ENCODE measurements at places on chromosomes 3 and 15.

GRCh38 chr15:39690881-39691634 is 91.6 kb downstream of the FSIP1 start:
- DNase-seq, result no peak

GRCh38 chr3:4757575-4758248 is 221.5 kb upstream of the BHLHE40 start:
- no peak for DNase-seq

- no peak for DNase-seq
Observed at GRCh38 chr3:182063742-182064141, 352.0 kb downstream of the SOX2 start.

DNA sequence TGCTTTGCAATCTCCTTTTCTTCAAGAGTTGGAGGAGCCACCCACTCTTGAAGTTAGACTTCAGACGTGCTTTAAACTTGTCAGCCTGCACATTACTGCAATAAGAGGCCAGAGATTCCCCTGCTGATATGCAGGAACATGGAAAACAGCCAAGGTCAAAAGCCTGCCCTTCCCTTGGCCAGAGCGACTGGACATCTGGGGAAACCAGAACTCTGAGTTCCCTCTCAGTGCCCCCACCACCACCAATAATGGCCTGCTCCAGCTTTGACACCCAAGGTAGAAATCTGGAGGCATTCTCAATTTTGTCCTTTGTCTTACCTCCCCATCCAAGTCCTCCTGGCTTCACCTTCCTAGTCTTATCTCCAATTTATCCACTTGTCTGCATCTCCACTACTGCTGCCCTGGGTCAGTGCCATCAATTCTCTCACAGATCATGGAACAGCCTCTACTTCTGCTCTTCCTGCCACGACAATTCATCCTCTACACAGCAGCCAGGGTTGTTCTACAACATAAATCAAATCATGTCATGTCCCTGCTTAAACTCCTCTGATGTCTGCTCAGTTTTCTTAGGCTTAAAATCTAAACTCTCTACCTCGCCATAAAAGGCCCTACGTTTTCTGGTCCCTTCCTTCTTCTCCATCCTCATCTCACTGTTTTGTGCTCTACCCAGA is 191.6 kb upstream of the WNT5A start:
- DNase-seq, result no peak

GRCh38 chr3:101279162-101279561 is 41.2 kb downstream of the IMPG2 start:
- DNase-seq, result no peak

DNA sequence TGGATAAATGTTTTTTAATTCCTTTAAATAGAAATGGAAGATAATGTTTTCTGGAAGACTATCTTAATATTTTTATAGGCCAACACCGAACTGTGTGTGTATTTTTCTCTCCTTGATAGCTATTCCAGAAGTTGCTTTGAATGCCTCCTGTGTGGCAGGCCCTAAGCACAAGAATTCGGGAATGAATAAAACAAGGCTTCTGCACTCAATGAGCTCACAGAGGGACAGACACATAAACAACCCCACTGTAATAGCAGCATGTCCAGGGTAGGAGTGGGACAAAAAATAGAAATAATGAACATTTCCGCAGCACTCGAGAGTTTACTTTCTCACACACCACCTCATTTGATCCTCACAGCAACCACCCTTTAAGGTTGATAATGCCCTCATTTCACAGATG is 18.0 kb downstream of the SRGAP3 start:
- DNase-seq, result no peak

DNA sequence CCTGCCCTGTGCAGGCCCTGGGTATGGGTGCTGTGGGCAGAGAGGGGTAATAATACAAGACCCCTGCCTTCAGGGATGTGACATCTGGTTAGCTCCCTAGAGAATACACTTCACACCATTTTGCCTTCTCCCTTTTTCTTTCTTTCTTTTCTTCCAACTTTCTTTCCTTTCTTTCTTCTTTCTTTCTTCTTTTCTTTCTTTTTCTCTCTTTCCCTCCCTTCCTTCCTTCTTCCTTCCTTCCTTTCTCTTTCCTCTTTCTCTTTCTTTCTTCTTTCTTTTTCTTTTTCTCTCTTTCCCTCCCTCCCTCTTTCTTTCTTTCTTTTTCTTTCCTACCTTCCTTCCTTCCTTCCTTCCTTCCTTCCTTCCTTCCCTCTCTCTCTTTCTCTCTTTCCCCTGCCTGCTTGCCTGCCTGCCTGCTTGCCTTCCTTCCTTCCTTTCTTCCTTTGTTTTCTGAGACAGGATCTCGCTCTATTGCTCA is 68.4 kb upstream of the ABHD17C start:
- DNase-seq, result no peak

DNA sequence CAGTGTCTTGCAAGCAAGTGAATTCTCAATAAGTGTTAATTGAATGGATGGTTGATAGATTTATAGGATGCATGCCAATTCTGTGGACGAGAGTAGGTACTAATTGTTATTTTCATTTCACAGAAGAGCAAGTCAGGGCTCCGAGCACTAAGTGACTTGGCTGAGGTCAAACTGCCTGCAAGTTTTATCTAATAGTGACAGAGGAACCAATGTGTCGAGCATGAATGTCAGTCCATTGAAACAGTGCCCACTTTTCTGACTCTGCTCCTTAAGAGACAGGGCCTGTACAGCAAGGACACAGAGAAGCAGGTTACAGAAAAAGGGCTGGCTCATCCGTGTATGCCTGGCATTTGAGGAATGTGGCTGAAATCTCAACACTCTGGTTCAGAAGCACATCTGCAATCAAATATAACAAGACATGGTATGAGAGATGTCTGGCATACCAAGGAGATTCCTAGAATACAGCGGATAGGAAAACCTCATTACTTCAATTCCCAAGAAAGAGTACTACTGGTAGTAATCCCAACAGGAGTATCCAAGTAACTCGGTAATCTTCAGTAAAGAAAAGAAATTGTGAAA is 6.0 kb upstream of the B3GNT5 start:
- no peak for DNase-seq

DNA sequence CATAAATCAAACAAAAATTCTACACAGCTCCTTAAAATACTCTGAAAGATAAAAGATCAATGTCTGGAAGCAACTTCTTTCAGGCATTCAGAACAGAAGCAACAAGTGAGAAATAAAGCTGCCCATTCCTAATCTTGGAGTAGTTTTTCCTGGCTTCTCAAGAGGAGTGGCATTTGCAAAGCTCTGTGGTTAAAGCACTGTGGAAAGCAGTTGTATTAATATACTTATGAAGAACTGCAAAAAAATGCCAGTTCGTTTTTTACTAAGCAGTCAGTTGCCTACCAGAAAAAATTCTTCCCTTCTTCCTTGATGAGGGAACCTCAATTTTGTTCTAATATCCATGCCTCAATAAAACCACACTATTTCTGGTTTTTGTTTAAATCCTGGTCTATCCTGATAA is 197.8 kb downstream of the TNIK start:
- no peak for DNase-seq

GRCh38 chr3:31210068-31210645 is 315.7 kb upstream of the GADL1 start:
- no peak for DNase-seq

- DNase-seq, result no peak
Observed at GRCh38 chr15:98035134-98035533, 74.6 kb downstream of the ARRDC4 start.

DNA sequence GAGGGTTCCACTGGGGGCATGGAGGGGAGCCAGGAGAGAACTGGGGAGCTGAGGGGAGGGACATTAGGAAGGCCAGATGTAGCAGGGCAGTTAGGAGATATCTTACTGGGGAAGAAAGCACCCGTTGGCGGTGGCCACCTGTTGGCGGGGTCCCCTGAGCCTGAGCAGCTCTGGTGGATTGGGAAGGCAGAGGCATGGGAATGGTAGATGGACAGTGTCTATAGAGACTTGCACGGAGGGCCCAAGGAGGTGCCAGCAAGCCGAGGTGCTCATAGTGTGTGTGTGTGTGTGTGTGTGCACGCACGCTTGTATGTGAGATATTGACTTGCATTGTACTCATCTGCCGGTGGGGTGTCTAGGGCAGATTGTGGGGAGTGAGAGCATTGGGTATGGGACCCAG is 179.0 kb downstream of the APBA2 start:
- no peak for DNase-seq

GRCh38 chr3:62373714-62374333 is 474 bp upstream of the FEZF2 start:
- DNase-seq, result no peak

GRCh38 chr3:120438665-120439370 is 12.0 kb downstream of the FSTL1 start:
- DNase-seq, result no peak

- no peak for DNase-seq
Observed at GRCh38 chr3:148221303-148221702, 476.4 kb upstream of the AGTR1 start.

GRCh38 chr3:17891139-17891856 is 148.9 kb upstream of the TBC1D5 start:
- DNase-seq, result no peak

GRCh38 chr3:45011756-45012508 is 14.2 kb upstream of the CLEC3B start:
- DNase-seq, result no peak

DNA sequence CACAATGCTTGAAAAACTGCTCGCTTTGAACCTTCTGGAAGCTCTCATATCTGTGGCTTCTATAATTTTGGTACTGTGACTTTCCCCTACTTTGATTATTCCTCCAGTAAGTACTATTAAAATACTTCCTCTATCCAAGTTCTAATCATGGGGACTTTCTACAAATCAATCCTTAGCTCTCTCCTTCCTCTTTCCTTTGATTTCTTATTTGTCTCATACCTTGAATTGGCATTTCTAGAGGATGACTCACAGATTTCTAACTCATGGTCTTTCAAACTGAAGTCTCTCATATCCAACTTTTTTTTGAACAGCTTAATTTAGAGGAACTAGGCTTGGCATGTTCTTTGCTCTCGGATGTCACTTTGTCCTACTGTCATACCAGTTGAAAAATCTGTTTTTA is 241.8 kb downstream of the TBC1D5 start:
- no peak for DNase-seq

DNA sequence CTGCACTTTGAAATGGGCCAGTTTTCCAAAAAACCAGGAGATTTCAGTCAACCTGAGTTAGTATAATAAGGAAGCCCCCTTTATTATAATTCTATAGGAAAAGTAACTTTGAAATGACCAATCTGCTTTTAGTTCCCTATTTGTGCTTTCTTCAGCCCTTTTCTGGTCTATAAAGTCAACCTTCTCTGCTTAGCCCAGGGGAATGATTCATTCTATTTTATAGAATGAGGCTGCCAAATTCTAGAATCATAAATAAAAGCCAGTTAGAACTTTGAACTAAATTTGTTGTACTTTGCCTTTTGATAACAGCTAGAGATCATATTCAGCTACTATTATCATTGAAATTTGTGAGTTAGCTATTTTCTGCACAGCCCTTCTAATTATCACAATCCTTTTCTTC is 24.7 kb downstream of the CIP2A start:
- no peak for DNase-seq

GRCh38 chr15:69126054-69126469 is 34.4 kb upstream of the GLCE start:
- DNase-seq, result no peak

DNA sequence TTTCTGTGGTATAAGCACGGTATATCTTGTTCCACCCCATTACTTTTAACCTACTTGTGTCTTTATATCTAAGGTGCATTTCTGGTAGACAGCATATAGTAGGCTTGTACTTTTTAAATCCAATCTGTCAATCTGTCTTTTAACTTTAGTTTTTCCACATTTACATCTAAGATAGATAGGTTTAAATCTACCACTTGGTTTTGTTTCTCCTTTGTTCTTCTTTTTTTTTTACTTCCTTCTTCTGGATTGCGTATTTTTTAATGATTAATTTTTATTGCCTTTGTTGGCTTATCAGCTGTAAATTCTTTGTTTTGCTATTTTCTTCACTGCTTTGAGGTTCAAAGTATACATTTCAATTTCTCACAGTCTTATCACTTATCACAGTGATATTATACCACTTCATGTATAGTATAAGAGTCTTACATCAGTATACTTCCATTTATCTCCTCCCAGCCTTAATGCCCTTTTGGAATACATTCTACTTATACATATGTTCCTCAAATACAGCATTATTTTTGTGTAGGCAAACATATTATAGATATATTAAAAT is 31.0 kb downstream of the IQCB1 start:
- no peak for DNase-seq

DNA sequence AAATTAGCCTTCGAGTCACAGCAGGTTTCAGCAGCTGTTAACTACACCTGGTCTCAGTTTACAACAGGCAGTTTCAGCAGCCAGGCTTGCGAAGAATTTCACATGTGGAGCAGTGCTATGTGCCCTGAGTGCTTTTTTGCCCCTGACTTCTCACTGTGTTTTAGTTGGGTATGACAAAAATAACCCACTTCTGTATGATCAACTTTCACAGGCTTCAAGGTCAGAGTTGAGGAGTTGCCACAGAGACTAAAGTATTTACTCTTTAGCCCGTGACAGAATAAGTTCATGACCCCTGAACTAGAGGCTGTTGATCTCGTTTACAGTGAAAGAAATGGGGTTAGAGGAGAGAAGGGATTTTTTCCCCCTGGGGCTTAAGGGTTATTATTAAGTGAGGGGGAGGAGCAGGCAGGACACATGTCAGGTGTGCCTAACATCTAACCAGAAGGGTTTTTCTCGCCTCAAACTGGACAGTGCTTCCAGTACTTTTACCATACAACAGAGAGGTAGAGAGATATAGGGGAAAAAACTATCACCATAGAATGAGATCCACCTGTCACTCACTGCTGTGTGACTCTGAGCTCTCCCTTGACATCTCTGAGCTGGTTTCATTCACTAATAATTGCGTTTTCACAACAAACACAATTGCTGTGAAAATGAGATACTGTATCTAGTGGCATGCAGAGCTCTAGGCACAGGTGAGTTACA is 14.0 kb upstream of the TOPBP1 start:
- DNase-seq, result no peak

GRCh38 chr15:77371850-77372563 is 47.9 kb downstream of the PEAK1 start:
- DNase-seq, result no peak

DNA sequence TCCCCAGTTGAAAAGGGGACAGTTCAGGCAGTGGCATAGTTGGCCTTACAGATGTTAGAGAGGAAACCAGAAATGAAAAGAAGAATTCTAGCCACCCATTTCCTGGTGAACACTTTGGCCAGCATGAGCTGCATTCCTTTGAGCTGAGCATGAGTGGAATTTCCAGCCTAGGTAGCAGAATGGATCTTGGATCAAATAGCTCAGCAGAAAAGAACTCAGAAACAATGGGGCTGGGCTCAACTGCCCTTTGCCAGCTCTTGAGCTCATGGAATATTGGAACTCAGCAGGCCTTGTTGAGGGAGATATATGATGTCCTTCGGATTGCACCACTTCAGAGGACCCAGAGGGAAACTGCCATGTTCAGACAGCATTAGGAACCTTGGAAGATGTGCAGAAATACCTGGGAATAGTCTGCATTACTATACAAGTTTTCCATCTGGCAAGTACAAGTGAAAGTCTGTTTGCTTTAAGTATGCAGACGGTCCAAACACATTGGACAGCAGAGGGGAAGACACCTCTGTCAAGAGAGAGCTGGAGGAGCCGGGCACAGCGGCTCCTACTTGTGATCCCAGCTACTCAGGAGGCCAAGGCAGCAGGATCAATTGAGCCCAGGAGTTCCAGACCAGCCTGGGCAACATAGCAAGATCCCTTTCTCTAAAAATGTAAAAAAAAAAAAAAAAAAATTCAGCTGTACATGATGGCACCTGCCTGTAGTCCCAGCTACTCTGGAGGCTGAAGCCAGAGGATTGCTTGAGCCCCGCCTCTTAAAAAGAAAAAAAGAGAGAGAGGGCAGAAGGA is 3.1 kb upstream of the CDV3 start:
- no peak for DNase-seq
